ENCODE measurements at places on chromosomes 3 and 15. TPM values are rescaled to one million over a fixed set of nuclear protein-coding genes. Genes with fewer than 3 reads are reported as not detected.

DNA sequence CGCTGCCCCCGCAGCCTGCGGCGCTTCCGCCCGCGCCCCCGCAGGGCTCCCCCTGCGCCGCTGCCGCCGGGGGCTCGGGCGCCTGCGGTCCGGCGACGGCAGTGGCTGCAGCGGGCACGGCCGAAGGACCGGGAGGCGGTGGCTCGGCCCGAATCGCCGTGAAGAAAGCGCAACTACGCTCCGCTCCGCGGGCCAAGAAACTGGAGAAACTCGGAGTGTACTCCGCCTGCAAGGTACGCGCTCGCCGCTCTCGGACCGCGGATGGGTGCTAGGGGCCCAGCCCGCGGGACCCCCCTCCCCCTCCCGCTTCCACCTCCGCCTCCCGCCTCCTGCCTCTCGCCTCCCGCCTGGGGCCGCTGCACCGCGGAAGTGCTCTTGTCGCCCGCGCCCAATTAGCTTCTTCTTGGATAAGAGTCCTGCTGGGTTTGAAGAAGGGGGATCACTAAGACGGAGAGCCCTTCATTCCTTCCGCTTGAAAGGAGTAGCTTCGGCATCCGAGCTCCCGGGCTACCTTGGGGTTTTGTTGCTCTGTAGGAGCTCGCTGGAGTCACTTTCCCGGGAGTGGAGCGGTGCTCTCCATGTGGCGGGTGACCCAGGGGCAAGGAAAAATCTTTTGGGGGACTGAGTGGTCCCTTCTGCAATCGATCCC, 426 bp downstream of the KAT2B start:
- peak; percentile 36 for DNase-seq

- no peak for DNase-seq
These were observed 40.0 kb downstream of the ASB7 start for GRCh38 chr15:100642213-100642949.

Gene TMEM39A
- total RNA-seq: 46.2 TPM

Gene CHCHD6
- 8.8 TPM for total RNA-seq

Gene BCHE
- total RNA-seq: 28.8 TPM

Gene SPSB4
- 3.8 TPM for total RNA-seq

All from skin of body (tissue), 3 donors.